Stimulated activated CD4-positive, alpha-beta T cell treated with anti-CD3 and anti-CD28 coated beads, Interleukin-12 subunit alpha, Interleukin-12 subunit beta, amount 100 ng/mL, for 48 hours (primary cell): ENCODE measurements at places on chromosomes 2 and 18.
A peak's percentile ranks its signal among the peaks of the same experiment; 100 is the strongest.

- no peak for DNase-seq
Observed at GRCh38 chr2:235358981-235359471, 134.8 kb upstream of the AGAP1 start.

DNA sequence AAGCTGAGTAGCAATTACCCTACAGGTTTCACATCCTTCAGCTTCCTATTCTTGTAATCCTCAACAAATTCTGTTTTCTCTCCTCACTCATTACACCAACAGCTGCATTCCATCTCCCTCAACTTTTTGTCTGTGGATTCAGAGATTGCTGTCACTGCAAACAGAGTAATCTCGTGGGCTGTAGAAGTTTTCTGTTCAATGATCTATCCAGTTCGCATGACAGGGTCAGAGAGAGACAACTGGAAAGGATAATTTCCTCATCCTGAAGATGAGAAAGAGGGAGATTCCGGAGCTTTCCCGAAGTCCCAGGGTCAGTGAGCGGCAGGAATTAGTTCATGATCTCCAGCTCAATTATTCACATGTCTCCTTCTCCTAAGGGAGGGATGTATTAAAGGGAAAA lies 75.7 kb downstream of the MYO5B start:
- DNase-seq, result no peak

- DNase-seq, result no peak
Observed at GRCh38 chr2:208356846-208357574, 49.6 kb upstream of the PTH2R start.

GRCh38 chr2:242030858-242031257 lies 161.3 kb downstream of the RTP5 start:
- no peak for DNase-seq

DNA sequence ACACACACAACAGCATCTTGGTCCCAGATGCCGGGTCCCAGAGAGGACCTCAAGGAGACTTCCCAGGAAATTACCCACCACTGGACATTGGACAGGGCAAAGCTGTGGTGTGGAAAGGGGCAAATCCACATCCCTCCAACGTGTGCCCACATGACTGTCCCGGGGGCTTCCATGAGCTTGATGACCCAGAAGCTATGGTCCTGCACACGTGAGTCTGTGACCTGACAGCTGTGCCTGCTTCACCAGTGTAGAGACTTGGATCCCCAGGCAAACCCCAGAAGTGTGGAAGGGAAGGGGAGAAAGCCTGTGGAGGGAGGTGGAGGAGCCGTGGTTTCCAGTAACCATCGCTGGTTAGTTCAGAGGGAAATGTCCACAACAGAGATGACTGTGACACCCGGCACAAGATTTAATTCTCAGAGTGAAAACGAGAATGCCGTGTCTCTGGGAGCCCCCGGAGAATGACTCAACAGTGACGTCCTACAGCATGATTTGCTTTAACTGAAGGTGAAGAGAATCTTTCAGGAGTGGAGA lies 19.1 kb upstream of the GPR55 start:
- peak; percentile 47 for DNase-seq

DNA sequence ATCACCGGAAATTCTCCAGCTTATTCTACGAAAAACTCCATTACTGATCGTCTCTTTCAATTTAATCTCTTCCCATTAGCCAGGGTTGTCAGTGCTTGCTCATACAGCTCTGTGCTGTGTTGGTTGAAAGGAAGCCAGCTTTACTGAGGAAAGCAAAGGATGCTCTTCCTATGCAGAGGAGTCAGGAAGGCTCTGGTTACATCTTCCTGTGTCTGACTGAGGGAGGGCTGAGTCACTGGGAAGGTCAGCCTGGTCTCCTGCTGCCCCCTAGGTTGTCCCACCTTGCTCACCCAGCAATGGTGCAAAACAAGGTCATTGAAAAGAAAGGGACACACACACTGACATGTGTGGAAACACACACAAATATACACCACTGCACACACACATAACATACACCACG lies 975.6 kb downstream of the DCDC2C start:
- DNase-seq, result no peak

DNA sequence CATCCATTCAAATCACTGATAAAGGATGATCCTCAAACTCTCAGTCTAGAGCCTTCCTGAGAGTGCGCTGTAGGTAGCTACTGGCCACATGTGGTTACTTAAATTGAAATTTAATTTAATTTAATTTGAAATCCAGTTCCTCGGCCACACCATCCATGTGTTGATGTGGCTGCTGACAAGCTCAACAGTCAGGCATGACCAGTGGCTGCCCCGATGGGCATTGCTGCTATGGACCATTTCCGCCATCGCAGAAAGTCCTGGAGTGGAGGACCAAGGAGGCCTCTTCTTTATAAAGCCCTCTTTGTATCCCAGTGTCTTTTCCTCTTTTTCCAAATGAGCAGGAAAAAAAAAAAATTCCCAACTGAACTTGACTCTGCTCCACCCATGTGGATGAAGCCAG lies 100.6 kb downstream of the HDAC4 start:
- DNase-seq, result no peak

GRCh38 chr2:29892585-29893259 lies 28.7 kb downstream of the ALK start:
- no peak for DNase-seq

DNA sequence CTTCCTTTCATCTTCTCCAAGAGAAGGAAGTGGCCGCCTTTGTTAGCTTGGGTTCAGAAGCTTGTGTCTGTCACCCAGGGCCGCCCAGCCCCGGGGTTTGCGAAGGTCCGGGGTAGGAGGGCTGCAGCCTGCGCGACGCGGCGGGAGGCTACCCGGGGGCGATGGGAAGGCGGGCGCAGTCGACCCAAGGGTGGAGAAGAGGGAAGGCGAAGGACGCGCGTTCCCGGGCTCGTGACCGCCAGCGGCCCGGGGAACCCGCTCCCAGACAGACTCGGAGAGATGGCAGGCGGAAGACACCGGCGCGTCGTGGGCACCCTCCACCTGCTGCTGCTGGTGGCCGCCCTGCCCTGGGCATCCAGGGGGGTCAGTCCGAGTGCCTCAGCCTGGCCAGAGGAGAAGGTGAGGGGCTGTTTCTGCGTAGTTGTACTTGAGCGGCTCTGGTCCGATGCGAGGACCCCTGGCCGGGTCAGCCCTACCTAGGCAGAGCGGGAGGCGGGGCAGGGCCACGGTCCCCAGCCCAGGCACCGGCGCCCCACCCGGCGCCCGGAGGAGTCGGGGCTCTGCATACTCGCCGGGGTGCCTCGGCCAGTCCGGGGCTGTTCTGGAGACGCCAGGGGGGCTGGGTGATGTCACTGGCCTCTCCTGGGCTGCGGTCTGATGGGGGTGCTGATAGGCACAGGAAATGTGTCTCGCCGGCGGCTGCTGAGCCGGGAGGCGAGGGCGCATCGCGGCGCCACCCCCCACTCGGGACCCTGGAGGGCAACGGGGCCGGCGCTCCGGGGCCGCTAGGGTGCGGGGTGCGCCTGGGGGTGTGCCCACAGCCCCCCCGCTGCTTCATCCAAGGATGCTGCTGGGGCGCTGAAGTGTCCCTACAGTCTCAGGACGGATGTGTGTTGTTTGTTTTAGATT lies at the start of gene QPCT:
Gene QPCT, plus strand, starts transcription at position 178 of the 909 bp plus-strand sequence. Its CDS starts 102 bp downstream, at position 280.
- DNase-seq, result peak; percentile 22

DNA sequence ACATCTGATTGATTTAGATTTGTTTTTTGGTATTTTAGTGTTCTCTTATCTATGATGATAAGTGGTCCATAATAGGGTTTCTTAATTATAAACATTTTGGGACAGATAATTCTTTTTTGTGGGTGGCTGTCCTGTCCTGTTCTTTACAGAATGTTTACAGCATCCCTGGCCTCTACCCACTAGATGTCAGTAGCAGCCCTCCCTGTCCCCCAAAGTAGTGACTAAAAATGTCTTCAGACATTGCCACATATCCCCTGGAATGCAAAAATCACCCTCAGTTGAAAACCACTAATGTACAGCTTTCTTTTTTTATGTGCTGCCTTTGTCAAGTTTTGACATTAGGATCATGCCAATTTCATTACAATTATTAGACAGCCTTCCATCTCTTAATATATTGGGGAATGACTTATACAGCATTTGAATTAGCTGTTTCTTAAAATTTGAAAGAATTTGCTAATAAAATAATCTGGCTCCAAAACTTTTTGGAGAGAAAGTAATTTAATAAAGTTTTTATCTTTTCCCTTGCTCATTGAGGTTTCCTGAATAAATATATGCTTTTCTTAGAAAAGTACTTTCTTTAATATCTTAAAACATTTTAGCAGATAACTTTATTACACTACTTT lies 19.5 kb downstream of the WIPF1 start:
- DNase-seq, result no peak
